ENCODE measurements at places on chromosomes 4 and X.

DNA sequence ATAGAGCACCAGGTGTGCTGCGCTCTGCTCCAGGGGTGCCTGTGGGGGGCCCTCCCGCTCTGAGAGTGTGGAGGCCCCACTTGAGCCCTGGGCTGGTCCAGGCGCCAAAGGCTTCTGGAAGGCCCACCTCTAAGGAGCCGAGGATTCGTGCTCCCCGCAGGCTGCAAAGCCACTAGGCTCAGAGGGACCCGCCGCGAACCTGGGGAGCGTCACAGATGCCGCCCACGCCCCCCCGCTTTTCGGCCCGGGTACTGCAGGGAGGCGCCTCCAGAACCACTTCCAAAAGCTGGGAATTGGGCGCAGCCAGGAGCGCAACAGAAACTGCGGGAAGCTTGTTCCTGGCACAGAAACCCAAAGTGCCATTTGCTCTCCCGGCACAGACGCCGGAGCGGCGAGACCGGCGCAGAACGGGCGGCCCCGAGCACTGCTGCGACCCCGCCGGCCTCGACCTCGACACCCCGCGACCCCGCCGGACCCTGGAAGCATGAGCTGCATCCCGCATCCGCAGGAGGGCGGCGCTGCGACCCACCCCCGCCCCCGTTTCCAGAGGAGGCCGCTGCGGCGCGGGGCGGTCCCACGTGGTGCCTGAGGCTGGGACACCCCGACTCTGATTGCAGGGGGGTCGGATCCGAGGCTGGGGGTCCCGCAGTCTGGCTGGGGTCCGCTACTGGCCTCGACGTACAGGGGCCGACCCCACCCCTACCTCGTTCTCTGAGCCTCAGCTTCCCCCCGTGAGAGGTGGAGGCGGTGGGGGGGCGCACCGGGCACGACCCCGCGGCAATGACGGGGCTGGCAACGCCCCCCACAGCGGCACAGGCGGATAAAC is 30.8 kb downstream of the CPLX1 start:
- DNase-seq, result no peak

- no peak for DNase-seq
Observed at GRCh38 chr4:5933116-5933515, 40.2 kb upstream of the CRMP1 start.

GRCh38 chr4:74311696-74312313 is 3.5 kb downstream of the EPGN start:
- no peak for DNase-seq

- no peak for DNase-seq
Observed at GRCh38 chrX:17629519-17629918, 107.8 kb upstream of the SCML1 start.

DNA sequence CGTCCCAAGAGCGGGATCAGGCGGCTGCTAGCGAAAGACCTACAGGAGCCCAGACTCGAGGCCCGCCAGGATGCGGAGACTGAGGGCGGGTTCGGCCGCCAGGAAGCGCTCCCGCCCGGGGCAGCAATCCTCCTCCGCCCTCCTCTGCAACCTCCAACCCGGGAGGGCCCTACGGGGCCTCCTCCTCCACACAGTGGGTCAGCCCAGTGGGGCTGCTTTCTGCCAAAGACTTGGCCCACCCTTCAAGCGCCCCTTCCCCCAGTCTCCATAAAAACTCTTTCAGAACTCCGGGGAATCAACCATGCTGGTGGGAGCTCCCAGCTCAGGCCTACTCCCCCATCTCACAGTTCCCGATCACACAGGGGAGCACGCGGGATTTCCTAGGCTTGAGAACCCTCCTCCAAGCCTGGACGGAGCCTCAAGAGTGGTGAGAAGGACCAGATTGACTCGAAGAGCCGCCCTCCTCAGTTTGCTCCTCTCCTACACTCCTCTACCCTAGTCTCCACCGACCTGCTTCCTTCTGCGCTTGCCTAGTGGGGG is 77.5 kb downstream of the RLIM start:
- no peak for DNase-seq

GRCh38 chrX:68710870-68711576 is 63.6 kb downstream of the STARD8 start:
- no peak for DNase-seq

DNA sequence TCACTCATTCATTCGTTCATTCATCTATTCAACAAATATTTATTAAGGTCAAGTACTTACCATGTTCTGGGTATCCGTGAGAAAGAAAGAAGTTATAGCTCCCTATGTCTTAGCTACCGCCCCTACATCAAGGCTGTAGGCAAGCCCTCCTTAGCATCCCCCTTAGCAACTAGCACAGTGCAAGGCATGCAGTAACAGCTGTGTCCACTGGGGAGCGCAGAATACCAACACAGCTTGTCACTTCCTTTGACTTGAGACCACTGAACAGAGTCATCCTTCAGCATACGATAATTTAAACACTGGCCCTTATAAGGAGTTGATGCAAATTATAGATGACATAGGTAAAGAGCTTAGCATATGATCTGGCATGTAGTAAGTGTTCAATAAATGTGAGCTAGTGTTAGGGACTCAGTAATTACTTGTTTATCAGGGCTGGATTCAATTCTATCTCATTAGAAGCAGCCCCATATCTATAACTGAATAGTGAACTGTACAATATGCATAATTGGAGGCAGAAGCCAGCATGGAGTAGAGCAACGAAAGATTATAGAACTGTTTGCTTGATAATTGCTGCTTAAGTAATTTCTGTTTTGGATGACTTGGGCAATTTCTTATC is 8.7 kb downstream of the KIAA1210 start:
- DNase-seq, result peak; percentile 46

DNA sequence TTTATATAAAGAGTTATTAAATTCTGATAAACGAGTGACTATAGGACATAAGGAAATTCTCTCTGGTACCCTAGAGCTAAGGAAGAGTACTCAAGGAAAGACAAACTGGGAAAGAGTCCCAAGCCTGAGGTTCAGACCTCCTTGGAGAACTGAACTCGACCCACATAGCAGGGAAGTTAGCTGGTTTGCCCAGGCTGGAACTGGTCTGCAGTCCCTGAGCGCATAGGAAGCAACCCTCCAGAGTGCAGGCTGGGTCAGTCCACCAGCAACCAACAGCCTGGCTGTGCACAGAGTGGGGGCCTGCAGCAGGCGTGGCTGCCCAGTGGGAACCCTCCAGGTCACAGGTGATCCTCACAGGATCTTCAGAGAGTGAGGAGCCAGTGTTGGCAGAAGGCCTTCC is 114.1 kb downstream of the SOWAHB start:
- DNase-seq, result no peak

DNA sequence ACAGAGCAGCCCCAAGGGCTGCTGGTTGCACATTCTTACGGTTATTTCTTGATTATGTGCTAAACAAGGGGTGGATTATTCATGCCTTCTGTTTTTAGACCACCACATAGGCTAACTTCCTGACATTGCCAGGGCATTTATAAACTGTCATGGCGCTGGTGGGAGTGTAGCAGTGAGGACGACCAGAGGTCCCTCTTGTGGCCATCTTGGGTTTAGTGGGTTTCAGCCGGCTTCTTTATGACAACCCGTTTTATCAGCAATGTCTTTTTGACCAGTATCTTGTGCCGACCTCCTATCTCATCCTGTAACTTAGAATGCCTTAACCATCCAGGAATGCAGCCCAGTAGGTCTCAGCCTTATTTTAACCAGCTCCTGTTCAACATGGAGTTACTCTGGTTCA is 212.4 kb upstream of the GRID2 start:
- no peak for DNase-seq

- DNase-seq, result no peak
Observed at GRCh38 chr4:183589461-183590099, 69.4 kb downstream of the RWDD4 start.

GRCh38 chr4:1208970-1209704 is 36.8 kb upstream of the SPON2 start:
- peak; percentile 46 for DNase-seq

- no peak for DNase-seq
Observed at GRCh38 chrX:70012756-70013155, 37.0 kb downstream of the AWAT2 start.

DNA sequence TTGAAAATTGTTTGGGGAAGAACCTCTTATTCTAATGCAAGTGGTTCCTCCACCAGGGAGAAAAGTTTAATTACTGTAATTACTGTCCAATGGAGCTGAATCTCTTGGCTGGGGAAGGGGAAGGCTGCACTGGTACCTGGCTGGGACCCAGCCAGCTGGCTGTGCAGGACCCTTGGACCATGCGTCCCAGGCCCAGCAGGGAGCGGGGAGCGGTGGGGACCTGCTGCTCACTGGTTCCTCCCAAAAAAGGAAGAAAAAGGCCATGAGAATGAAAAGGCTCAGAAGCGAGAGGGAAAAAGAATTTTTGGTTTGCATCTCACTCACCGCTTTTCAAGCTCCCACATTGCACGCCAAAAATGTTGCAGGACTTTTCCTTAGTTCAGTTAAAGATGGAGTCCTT is 333.5 kb downstream of the FAM47B start:
- DNase-seq, result no peak

DNA sequence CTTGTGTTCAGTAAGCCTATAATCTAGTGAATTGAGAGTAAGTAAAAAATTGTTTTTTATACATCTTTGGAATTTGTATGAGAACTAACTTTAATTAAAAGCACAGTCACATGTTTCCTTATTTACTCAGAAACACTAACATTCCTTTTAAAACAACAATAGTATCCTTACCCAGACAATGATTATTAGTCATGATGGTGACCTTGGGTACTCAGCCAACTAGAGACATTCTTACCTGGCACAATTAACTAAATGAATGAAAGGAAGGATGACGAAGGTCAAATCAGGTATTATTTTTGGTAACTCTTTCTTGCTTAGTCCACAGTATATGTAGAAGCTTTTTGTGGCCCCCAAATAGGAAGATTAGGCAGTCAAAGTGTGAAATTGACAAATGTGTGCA is 901.0 kb downstream of the FAT4 start:
- DNase-seq, result no peak

DNA sequence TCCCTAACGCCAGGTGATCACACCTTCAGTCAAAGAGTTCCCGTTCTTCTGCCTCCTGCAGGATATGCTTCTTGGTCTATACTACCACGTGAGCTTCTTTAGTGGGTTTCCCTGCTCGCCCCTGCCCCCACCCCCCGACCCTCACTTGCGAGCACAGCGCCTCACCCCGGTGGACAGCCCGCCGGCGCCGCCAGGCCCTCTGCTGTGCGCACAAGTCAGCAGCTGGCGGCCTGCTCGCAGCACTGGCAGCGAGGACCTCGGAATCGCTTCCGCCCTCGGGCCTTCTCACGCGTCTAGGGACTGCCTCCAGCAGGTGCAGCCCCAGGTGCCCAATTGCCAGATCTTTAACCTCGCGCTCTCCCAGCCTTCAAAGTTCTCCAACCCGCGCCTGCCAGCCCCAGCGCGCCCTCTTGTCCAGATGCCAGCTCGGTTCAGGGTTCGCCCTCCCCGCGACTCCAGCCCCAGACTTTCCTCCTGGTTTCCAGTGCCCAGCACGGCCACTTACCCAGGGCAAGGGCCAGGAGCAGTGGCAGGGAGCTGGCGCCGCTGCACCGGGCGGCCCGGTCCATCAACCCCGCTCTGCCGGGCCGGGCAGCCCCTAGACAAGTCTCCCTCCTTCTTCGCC is 454 bp downstream of the BTC start:
- DNase-seq, result peak; percentile 45

GRCh38 chr4:41776466-41776865 is 27.9 kb upstream of the PHOX2B start:
- DNase-seq, result no peak

GRCh38 chr4:123480706-123481418 is 84.3 kb downstream of the SPRY1 start:
- no peak for DNase-seq

DNA sequence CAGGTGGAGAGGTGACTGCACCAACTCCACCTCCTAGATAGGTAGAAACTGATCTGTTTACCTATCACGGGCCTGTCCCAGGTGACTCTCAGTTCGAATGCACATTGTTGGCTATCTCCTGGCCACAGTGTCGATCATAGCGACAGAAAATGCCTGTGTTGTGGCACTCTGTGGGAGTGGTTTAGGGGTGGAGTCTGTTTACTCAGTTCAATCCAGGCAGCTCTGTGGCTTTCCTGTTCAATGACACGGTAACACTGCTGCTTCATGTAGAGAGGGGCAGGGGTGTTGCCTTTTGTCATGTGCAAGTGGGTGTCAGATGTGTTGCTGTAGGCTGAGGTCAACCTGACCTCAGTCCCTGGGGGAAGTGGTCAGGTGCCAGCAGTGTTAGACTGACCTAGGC is 1602.4 kb downstream of the TECRL start:
- no peak for DNase-seq

DNA sequence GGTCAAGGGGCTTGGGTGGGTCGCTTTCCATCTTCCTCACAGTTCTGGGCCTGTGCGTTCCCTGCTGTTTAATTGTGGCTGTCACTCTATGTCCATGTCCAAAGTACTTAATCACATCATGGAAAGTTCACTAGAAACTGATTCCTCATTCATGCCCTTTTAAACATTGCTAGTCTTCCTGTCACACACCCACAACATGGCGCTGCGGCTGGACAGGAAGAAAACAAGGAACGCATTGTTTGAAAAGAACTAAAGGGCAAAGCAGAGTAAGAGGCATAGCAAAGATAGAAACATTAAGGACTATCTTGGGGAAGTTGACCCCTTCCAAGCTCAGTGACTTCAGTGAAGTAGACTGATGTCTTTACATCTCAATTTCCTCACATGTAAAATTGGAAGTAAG is 18.4 kb downstream of the PNPLA4 start:
- DNase-seq, result no peak

GRCh38 chr4:52010986-52011385 is 9.2 kb downstream of the LRRC66 start:
- DNase-seq, result no peak

- DNase-seq, result no peak
Observed at GRCh38 chr4:119898211-119898610, 168.4 kb downstream of the MAD2L1 start.

DNA sequence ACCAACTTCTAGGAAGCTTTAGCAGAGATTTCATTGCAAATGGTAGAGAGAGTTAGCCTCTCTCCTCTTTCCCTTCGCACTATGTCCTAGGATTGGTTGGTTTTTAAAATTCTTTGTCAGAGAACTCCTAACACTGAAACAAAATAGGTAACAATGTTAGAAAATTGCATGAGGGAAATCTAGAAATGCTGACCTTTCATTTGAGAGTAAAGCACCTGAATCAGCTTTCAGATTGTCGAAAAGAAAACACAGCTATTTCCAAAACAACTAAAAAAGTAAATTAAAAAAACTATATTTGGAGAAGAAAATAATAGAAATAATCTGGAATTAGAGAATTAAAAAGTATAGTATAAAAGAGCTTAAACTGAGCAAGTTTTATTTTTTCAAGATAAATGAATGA is 108.1 kb upstream of the GK2 start:
- no peak for DNase-seq

DNA sequence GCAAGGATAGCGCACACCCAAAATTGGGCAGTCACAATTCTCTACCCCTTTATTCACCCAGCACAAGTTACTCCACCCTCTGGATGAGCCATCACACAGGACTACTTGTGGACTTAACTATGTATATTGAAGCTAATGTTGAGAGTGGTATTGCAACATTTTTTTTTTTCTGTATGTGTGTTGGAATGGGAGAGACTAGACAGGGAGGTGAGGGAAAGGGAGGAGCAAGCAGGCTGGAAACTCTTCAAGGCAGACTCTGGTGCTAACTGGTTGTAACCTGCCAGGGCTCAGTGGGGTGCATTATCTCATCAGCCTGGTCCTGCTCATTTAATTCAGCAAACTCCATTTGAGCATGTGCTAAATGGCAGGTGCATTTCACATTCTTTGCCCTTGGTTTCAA is 18.4 kb upstream of the CWH43 start:
- no peak for DNase-seq

Measured in Right ventricle myocardium superior (tissue), 1 donor.